ENCODE measurements at places on chromosomes 13 and 19.

DNA sequence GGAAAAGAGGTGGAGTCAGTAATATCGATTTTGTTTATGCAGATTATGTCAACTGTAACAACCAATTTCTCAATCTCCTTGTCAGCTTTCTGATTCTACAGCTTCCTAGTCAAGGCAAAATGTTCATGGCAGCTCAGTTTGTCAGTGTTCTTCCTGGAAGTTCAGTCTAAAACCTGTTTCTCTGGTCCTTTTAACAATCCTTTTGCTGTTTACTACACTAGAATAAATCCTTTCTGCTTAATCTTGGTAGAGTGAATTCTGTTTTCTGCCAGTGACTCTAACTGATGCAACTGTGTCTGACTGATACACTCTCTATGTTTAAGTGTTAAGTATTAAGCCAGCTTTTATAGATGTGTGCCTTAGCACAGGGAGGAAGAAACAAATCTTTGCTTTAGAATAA, 516.9 kb upstream of the KLF12 start:
- DNase-seq, result no peak

GRCh38 chr13:46926916-46927590, 30.2 kb upstream of the HTR2A start:
- no peak for DNase-seq

DNA sequence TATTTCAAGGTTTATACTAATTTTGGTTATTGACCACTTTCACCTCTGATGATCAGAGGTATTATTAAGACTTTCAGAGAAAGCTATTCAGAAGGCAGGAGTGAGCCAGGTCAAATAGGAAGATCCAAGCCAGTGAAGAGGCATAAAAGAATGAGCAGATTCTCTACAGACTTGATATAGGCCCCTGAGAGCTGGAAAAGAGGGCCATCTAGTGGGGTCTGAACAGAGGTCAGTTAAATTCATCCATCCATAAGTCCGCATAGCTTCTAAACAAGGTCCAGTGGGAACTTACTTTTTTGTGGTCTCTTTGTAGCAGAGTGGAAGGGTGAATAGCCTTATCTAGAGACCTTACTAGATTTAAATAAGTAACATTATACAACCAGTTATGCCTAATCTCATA, 126.6 kb upstream of the UFM1 start:
- no peak for DNase-seq

- DNase-seq, result peak; percentile 95
These were observed 50.6 kb downstream of the DPF1 start for GRCh38 chr19:38173291-38174041.

DNA sequence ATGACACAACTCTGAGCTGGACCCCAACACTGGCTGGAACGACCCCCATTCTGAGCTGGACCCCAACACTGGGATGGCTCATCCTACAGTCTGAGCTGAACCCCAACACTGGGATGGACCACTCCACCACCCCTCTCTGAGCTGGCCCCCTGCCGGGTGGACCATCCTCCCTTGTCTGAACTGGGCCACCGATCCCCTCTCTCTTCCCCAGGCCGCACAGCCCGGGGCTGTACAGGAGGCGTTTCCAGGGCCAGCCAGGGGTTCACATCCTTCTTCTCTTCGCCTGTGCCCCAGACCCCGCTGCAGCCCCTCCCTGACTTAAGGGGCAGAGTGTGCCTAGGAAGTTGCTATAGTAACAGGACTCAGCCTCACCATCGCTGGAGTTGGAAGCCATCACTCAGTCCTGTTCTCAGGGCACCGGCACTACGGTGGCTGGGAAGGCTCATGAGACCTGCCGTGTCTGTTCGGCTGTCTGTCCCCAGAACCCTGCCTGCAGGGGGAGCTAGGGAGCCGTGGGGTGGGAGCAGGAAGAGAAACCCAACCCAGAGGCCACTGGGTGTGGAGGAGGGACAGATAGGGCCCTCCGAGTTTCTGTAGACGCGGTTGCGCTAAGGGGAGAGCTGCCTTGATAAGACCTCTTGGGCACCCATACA, 3.7 kb downstream of the PRKACA start:
- no peak for DNase-seq

DNA sequence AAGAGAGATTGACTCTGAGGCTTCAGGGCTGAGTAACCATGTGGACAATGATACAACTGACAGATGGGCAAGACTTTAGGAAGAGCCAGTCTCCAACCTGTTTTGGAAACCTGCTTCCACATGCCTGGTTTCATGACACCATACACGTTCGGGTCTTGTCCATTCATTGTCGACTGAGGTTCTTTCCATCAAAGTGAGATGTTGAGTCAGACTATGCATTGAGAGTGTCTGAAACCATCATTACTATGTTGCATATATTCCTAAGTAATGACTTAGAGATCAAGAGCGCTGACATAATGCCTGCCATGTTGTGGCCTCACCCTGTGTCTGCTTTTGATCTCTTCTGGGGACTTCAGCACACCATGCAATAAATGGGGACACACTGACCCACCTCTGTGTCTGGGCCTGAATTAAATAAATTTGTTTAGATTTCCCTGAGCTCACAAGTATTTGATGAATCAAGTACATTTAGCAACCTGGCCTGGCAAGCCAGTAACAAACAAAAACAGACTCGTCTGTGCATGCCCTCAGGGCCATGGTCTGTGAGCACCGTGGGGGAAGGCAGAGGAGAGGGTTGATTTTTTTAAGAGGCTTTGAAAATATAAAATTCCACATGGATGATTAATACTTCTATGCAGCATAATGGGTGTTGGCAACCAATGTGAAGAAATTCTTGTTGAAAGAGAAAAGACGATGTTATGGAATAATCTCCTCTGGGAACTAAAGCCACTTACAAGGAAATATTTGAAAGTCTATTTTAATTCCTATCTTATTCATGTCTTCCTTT, 49.9 kb upstream of the UBAC2 start:
- DNase-seq, result peak; percentile 99

DNA sequence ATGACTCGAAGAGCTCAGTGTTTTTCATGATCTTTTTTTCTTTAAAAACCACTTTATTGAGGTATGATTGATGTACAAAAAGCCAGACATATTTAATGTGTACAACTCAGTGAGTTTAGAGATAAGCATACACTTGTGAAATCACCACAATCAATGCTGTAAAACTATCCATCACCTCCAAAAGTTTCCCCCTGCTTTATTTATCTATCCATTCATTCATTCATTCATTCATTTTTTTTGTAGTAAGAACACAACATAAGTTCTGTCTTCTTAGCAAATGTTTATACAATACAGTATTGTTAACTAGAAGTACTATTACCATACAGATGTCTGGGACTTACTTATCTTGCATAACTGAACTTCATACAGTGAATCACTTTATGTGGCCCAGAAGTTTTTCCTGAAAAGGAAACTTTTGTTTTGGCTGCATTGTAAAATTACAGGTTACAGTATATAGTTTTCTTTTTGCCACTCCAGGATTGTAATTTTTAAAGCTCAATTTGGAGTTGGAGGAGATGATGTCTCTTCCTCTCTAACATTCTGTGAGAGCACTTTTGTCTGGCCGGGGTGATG, 6.7 kb downstream of the RAP2A start:
- DNase-seq, result no peak

GRCh38 chr19:7743425-7743841, 3.9 kb downstream of the CD209 start:
- DNase-seq, result no peak

DNA sequence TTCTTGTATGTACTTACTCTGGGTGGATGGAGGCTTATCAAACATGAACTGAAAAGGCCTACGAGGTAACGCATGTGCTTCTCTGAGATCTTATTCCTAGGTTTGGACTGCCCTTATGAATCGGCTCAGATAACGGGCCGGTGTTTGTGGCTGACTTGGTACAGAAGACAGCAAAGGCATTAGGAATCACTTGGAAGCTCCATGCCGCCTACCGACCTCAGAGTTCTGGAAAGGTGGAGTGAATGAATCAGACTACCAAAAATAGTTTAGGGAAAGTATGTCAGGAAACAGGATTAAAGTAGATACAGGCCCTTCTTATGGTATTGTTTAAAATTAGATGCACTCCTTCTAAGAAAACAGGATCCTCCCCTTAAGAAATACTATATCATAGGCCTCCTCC, 172.4 kb upstream of the PCDH9 start:
- DNase-seq, result no peak

DNA sequence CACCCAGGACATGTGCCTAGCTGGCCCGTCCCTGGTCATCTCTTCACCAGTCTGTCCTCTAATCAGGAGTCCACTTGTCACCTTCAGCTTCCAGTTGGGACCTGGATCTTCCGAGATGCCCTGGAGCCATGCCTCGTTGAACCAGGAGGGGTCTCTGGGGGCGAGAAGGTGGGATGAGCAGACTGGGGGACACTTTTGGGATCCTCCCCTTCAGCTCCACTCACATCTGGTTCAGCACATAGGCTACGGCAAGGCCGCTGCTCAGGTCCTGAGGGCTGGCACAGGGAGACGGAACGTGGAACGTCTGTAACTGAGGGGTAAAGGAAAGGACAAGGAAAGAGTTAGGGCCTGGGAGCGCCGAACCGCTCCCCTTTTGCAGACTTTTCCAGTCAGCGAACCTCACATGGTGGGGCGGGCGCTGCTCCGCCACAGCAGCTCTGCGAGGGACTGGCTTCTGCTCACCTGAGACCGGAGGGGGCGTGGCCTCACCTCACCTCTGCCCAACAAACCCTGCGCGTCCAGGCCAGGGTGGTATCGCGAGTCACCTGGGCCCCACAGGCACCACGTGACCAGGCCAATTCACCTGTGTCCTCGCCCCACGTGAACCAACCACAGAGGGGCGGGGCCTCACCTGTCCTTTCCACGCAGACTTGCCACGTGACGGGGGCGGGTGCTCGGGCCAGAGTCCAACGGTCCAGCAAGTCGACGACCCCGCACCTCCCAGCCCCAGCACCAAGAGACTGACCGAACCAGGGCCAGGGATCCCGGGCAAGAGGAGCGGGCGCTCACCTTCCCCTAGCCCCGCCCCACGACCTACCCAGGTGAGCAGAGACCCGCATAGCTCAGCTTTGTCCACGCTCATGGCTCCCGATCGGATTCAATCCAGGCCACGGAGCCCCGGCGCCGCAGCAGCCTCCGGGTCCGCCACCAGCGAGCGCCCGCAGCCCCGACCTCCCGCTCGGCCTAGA, at the start of gene HOOK2:
HOOK2 (minus strand) TSS at position 965 of the 968 bp plus-strand sequence; CDS start at position 862, 103 bp downstream.
- DNase-seq, result peak; percentile 92

GRCh38 chr13:37277435-37278144, 172.1 kb upstream of the CSNK1A1L start:
- peak; percentile 42 for DNase-seq

DNA sequence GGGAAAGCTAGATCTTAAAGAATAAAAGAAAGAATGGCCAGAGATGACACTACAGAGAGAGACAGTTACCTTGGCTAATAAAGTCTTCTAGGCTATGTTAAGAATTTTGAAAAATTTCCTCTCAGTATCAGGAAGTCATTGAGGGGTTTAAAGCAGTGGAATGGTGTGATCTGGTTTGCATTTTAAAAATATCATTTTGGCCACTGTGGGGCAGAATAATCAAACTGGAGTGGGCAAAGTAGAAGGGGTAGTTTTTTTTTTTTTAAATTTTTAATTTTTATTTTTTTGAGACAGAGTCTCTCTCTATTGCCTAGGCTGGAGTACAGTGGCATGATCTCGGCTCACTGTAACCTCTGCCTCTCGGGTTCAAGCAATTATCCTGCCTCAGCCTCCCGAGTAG, 4.4 kb upstream of the CNMD start:
- no peak for DNase-seq

GRCh38 chr13:52359534-52359933, 46.4 kb downstream of the THSD1 start:
- DNase-seq, result no peak

- no peak for DNase-seq
These were observed 113.7 kb upstream of the SLITRK1 start for GRCh38 chr13:83995930-83996329.

DNA sequence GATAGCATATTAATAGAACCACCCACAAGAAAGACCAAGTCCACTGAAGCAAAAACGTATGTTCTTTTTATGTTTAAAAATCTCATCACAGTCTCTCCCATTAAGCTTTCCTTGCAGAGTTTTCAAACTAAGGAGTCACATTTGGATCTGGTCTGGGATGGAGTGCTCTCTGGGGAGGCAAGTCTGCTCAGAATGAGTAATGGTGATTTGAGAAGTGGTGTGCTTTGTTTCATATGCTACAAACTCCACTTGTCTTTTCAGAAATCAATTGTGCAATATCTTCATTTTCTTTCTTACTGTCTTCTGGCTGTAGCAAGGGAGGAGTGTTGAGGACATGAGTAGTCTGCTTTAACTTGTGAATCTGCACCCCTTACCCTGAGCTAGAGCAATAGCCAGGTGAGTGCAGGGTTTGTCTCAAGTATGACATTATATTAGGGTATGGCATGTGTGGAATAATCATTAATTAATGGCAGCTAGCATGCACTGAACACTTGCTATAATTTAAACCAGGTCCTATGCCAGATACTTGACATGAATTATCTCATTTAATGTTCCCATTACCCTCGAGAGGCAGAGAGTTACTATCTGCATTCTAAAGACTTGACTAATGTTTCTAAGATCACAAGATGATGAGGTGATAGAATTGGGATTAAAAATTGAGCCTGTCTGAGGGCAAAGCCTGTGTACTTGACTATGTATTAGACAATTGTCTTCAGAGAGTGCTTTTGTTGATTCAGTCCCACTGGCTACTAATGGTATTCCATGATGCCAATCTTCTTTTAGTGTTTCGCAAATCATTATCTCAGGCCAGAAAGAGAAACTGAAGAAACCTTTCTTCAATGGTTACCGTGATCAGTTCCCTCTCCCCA, 171.8 kb downstream of the GPC6 start:
- DNase-seq, result no peak

- DNase-seq, result no peak
These were observed 74.8 kb downstream of the ABCC4 start for GRCh38 chr13:95226476-95226875.

- no peak for DNase-seq
These were observed 14.3 kb upstream of the ZNF426 start for GRCh38 chr19:9552536-9553274.

DNA sequence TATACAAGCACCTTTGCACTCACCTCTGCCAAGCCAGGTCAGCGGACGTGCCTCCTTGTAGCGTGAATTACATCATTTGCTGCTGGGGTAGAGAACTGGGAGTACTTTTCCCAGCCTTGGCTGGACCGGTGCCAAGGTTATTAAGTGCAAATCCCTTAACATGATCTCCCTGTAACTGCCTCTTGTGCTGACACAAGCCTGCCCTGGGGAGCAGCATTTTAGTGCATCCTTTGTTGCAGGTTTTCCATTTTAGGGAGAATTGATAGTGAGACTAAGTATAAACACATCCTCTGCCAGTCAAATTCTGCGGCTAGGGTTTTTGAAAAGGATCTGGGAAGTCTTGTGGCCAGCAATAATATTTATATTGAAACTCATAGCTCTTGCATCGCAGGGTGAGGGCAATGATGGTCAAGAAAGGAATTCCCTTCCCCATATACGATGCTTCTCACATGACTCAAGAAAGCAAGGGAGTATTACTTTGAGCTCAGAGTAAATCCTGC, 32.7 kb upstream of the DCLK1 start:
- DNase-seq, result peak; percentile 46

DNA sequence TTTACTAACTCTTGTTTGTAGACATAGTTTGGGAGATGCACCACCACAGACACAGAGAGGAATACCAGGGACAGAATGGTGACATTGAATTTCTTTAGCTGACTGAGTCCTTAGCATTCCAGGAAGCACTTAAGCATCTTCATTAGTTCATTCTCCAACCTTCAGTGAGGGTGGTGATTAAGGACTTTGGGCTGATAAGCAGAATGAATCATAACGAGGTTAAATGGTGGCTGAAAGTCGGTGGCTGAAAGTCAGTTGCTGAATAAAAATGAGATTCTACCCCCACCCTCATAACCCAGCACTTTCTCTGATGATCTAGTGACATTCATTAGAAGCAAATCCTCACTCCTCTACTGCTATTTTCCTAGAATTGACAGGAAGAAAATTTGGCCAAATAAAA, 10.6 kb downstream of the PCDH8 start:
- no peak for DNase-seq
